ENCODE measurements at places on chromosomes 4 and X.

DNA sequence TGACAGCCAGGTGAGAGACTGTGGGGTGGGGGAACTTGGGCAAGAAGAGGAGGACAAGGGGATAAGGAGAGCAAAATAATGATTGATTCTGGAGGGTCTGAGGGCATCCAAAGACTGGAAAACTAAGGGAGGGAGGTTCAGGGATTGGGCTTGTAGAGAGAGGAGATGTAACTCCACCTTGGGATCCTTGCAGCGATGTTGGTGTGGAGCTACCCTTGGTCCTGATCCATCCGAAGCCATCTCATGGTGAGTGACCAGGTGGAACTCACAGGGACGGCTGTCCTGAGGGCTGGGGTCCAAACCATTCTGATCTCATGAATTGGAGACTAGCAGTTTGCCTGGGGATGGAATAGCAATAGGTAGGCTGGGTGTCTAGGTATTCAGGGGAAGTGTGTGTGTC lies 1.4 kb upstream of the RAB41 start:
- DNase-seq, result no peak

DNA sequence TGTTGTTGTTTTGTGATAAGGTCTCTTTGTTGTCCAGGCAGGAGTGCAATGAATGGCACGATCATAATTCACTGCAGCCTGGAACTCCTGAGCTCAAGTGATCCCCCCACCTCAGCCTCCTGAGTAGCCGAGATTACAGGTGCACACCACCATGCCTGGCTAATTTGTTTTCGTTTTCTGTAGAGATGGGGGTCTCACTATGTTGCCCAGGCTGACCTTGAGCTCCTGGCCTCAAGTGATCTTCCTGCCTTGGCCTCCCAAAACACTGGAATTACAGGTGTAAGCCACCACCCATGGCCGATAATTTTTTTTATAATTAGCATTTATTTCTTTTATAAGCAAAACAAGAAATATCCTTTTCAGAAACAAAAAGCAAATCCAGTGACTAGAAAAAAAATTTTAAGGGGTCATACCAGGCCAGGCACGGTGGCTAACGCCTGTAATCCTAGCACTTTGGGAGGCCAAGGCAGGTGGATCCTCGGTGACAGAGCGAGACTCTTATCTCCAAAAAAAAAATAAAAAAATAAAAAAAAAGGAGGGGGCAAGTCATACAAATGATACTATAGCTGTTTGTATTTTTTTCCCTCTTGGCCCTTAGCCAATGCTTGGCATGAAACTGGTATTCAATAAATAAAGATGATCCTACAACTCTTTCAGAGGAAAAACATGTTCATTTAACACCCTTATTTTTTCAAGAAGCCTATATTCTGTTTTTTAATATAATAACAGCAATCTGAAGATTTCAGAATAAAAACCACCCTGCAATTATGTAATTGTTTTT lies 3.4 kb downstream of the PLAC8 start:
- no peak for DNase-seq

DNA sequence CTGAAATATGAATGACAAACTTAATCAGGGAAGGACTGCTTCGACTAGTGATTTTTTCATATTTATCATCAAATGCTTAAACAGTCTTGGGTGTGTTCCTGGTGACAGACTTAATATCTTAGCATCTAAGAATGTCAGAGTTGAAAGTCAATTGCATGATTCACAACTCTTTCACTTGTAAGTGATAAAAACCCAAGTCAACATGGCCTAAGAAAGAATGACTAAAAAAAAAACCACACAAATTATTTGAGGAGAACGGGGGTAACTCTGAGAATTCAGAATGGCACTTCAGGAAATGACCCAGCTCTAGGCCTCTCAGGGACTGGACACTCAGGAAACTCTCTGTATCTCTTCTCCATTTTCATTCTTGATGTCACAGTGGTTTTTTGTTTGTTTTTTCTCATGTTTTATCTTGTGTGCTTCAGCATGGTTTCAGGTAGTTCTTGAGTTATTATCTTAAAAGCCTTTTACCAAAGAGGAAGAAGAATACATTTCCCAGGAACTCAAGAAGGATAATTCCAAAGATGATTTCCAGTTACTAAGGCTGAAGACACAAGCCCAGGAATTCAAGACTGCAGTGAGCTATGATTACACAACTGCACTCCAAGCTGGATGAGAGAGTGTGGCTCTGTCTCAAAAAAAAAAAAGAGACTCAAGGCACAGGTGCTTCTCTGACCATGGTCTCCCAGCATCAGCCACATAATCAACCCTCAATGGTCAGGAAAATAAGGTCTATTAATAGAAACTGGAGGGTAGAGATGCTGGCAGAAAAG lies 1697.8 kb upstream of the IGFBP7 start:
- DNase-seq, result no peak

DNA sequence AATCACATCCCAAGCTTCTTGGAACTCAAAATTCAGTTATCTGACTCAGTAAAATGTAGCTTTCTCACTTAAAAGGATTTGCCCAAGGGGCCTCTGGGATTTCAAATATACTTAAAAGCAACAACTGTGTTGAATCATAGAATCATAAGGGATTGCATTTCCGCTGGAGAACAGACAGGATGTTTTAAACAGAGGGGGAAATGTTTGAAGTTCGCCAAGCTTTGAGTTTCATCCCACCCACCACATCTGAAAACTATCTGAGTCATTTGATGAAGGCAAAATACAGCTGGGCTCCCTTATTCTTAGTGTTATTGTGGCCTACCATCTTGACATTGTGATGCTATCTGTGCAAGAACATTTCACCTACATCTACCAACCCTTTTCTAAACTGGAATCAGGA lies 73.5 kb downstream of the PPP1R2C start:
- DNase-seq, result no peak

GRCh38 chr4:147542229-147542990 lies 61.5 kb downstream of the EDNRA start:
- peak; percentile 98 for DNase-seq

DNA sequence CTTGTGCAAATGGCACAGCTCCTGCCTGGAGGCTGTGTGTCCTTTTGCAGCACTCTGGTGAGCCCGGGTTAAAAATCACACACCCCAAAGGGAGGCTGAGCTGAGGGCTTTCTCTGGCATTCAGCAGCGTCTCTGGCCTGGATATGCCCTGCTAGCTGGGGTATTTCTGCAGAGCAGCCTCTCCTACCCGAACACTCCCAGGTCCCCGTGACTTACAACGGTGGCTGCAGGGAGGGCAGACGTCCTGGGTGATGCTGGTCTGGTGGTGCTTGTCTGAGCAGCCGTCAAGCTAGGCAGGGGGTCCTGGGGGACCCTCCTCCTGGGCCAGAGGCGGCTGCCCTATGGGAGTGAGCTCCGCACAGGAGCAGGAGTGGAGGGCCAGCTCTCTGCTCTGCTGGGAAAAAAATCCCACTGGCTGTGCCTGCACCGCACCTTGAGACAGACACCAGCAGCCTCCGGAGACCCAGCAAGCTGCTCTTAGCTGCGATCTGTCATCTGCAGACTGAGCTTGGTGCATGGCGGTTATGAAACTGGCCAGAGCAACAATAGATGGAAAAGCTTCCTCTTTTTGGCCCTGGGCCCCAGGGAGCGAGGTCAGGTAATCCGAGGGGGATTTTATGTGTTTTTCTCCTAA lies 41.3 kb upstream of the ASMTL start:
- no peak for DNase-seq

GRCh38 chr4:117084866-117085701 lies at the start of gene TRAM1L1:
TRAM1L1 (minus strand) TSS chr4:117085576; CDS start chr4:117085393, 183 bp downstream.
- peak; percentile 74 for DNase-seq

DNA sequence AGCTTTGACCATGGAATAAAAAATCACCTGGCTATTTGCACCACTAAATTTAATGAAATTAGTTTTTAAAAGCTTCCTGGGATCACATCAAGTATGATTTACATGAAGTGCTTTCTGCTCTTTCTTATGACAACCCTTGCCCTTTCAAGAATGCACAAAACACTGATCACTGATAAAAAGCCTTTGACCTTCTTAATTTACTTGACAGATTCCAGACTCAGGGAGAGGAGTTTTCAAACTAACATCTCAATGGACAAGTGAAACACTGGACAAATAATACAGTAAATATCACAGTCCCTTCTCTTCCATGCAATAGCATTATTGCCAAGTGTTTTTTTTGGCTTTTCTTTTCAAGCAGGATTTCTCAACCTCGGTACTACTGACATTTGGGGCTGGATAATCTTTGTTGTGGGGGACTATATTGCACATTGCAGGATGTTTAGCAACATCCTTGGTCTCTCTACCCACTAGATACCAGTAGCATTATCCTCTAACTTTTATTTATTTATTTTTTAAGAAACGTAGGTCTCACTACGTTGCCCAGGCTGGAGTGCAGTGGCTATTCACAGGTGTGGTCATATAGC lies 86.3 kb downstream of the ZNF827 start:
- no peak for DNase-seq
